Left ventricle myocardium superior (tissue), 1 donor: ENCODE measurements at places on chromosomes 1 and 21.

GRCh38 chr1:245116131-245116530 is 38.7 kb upstream of the KIF26B start:
- DNase-seq, result no peak

DNA sequence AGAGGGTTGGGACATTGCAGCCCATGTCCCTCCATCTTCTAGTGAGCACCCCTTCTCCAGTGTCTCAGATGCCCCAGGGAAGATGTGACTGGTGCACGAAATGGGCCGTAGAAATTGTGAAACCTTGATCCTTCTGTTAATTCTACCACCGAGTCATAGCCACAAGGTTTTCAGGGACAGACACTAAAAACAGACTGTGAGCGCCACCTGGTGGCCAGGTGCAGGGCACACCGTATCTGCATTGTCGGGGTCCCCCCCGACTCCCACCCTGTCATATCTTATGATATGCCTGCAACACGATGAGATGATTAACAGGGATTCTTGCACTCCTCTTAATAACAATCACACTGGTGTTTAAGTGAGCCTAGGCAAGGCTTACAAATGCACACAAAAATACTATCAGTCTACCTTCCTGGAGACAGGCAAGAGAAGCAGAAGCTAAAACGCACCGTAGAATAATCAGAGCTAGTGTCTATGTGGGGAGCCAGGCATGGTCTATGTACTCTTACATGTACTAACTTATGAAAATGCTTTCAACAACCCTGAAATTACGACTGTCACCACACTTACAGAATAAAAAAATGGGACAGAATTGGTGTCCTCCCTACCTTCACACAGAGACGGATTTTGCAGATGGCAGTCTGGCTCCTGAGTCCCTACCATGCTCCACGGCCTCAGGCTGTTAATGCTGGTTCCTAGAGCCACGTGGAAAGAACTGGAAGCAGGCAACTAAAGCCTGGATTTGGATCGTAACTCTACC is 57.9 kb downstream of the FHAD1 start:
- DNase-seq, result peak; percentile 78

DNA sequence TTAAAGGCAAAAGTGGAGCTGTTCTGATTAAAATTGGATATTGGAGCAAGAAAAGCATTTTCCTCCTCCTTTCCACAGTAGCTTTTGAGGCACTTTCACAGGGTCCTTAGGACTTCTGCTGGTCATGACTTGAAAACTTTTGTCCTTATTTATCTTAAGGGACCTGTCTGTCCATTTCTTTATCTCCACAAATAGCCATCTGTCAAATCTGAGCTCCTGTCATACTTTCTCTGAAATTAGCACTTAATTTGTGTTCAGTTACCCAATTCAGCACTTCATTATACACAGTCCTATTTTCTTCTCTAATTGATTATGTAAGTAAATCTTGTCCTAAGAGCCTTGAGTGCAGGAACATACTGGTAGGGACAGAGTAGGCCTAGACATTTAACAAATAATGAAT is 9.8 kb downstream of the POU2F1 start:
- DNase-seq, result no peak

DNA sequence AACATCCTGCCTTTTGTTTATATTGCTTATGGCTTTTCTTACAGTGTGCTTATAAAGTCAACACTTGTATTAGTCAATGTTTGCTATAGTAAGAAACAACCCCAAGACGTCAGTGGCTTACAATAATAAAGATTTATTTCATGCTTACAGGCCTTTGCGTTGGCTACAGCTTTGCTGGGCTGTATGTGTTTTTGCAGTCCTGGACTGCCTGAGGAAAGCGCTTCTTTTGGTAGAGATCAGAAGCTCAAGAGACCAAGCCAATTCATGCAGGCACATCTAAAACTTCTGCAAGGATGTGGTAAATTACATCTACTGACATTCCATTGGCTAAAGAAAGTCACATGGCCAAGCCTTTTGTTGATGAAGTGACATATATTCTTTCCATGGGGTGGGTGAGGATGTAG is 17.5 kb upstream of the PRKAA2 start:
- DNase-seq, result no peak

- no peak for DNase-seq
These were observed 14.6 kb downstream of the ADAR start for GRCh38 chr1:154593390-154593789.

DNA sequence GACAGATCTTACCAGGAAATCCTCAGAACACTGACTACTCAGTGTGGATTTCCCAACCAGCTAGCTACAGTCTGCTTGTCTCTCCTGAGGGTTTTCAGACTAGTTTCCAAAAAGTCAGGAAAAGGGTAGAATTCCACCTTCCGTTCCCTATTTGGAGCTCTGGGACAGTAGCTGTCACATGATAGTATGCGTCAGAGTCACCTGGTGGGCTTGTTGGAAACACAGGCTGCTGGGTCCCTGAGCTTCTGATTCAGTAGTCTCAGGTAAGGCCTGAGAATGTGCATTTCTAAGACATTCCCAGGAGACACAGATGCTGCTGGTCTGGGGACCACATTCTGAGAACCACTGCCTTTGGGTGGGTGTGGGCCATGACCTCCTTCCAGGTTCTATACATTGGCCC is 272.5 kb downstream of the DISC1 start:
- DNase-seq, result no peak

GRCh38 chr1:75768016-75768415 is 18.0 kb upstream of the RABGGTB start:
- no peak for DNase-seq

DNA sequence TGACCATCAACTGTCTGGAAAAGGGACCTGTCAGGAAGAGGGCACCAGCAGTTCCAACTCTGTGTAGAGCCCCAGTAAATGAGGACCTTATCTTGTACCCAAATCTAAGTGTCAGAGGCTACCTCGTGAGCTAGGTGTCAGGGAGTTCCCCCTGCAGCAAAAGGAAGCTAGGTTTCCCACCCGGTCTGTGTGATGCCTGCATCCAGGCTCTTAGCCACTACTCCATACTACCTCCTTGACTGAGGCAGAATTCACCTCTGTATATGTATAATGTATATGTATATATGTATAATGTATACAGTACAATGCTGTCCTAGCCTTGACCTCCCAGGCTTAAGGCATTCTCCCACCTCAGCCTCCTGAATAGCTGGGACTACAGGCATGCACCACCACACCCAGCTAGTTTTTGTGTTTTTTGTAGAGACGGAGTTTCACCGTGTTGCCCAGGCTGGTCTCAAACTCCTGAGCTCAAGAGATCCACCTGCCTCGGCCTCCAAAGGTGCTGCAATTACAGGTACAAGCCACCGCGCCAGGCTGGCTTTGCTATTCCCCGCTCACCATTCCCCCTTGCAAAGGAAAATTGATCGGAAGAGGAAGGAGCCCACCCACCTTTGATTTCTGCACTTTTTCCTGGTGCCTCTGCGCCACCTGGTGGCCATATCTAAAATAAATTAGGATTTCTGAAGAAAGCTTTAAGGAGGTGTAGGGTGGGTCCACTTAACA is 15.7 kb upstream of the LUZP1 start:
- DNase-seq, result peak; percentile 32

DNA sequence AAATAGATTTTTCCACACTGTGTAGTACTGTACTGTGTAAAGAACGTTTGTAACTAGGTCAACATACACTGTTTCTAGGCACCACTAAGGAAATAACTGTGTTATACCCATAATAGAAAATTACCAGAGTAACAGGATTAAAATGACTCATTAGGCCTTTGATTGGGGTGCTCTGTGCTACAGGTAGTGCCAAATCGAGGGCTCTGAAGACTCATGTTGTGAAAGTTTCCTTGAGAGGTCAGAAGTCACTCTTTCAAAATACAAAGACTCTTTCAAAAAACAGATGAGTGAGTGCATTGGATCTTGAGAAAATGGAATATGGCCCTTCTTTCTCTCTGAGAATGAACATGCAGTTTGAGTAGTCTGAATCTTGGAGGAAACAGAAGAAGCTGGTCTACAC is 143.0 kb downstream of the MRPL39 start:
- DNase-seq, result no peak

- no peak for DNase-seq
These were observed 374.4 kb upstream of the ST6GALNAC5 start for GRCh38 chr1:76492752-76493430.

GRCh38 chr1:62057641-62058290 is 136.9 kb upstream of the L1TD1 start:
- DNase-seq, result no peak

- no peak for DNase-seq
These were observed 70.3 kb downstream of the CD46 start for GRCh38 chr1:207822124-207822601.
